ENCODE measurements at places on chromosomes 12 and 14.

DNA sequence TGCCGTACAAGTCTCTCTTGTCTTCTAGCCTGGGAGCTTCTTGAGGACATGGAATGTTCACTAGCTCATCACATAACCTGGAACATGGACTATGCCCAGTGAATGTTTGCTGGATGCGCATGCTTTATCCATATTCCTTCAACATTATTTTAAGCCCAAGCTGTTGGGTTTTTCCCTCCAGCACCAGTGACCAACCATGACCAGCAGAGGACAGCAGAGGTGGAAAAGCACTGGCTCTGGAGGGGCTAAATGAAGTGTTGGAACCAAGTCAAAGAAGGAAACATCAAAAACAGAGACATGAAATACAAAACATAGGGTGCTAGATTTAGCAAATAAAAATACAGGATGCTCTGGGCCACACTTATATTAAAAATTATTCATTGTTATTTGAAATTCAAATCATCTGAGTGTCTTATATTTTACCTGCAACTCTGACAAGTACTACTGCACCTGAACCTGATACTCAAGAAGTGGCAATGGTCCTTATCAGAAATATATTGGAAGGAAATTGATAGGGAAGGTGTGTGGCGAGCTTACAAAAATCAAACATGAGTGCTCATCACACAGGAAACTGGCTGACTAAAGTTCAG, 23.1 kb upstream of the HELB start:
- DNase-seq, result peak; percentile 44

DNA sequence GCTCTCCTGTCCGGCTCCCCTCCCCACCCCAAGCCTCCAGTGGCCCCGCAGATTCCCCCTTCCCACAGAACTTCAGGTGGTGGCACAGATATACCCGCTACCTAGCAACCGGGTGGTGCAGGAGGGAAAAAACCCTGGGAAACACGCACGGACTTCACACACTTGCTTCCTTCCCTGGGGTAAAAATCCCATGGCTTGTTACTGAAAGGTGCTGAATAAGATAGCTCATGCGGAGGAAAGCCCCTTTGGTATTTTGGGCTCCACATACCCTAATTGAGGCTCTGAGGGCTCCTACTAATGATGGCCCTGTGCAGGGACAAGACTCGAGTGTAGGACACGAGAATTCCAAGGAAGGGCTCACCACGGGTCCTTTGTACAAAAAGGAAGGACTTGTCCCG, 869 bp upstream of the RIMBP2 start:
- no peak for DNase-seq

- DNase-seq, result no peak
Observed at GRCh38 chr12:96103067-96103644, 67.8 kb upstream of the LTA4H start.

DNA sequence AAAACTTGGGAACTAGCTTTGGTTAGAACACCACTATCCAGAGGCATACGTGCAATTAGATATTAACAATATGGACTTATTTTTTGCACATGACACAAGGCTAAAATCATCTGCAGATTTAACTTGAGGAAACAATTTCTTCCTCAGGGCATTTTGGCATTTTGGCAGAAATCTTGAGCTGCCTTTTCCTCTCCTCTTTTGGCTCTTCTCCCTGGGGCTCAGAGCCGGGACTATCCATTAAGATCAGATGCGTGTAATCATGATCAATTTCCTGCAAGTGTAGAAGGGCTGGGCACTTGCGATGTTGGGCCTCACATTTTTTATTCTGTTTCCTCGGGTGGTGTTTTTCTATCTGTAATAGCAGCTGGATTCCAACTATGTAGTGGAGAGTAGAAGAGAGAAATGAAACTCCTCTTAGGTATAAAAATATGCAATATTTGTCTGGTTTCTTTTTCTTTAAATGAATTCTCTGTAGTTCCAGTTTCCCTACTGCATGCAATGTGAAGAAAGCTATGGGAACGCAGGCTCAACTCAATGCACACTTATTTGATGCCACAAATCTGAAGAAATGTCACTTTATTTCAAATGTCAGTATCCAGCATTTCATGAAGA, 1010.8 kb downstream of the FLRT2 start:
- no peak for DNase-seq

GRCh38 chr12:86275356-86275755, 19.2 kb upstream of the MGAT4C start:
- no peak for DNase-seq

GRCh38 chr14:36724162-36724561, 62.5 kb downstream of the PAX9 start:
- DNase-seq, result no peak

- DNase-seq, result no peak
Observed at GRCh38 chr12:43407816-43408645, 144.0 kb downstream of the ADAMTS20 start.

GRCh38 chr12:106648736-106649135, 65.9 kb downstream of the RFX4 start:
- DNase-seq, result no peak

DNA sequence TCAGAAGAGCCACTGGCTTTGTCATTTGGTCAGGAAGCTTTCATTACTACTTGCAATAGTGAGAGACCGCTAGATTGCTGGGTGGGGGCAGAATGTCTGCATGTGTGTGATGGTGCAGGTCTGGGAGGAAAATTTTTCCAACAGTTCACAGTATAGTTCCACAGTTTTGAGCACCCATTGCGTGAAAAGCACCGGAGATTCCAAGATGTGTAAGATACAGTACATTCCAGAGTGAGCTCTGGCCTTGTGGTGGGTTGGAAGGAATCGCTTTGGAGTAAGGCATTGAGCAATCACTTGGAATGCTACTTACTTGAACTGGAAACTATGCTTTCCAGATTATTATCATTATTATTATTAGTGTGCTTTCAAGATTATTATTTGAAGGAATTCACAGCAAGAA, 47.6 kb upstream of the FRMD6 start:
- DNase-seq, result no peak

DNA sequence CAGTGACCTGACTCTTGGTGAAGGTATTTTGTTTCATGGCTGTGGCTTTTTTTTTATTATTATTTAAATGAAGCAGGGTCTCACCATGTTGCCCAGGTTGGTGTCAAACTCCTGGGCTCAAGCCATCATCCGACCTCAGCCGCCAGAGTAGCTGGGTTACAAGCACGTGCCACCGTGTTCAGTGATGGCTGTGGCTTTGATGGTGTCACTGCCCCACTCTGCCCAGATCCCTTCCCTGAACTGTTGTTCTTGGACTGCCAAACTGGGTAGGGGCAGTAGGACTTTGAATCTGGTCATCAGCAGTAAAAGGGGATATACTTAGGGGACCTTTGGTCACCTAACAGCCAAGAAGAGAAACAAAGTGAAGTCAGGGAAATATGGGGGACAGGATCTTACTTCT, 19.4 kb downstream of the B4GALNT3 start:
- no peak for DNase-seq

- DNase-seq, result no peak
Observed at GRCh38 chr14:80637756-80638619, 303.6 kb downstream of the CEP128 start.

GRCh38 chr12:122411537-122411936, 10.9 kb downstream of the CLIP1 start:
- no peak for DNase-seq

DNA sequence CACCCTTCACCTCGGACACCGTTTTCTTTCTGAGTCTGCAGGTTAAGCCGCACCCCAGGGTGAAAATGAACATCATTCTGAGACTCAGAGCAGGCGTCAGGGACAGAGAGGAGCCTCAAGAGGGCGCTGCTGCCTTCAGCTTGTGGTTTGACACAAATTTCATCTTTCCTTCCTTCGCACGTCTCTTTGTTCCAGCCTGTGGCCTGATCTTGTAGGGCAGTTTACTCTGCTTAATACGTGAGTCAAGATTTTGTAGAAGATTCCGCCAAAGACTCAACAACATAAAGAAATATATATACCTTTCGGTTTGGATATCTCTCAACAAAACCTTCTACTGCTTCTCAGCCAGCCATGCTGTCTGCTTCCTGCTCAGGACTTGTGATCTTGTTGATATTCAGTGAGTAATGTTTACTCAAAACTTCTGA, 329.3 kb upstream of the OR4E1 start:
- peak; percentile 82 for DNase-seq

GRCh38 chr12:105224399-105224798, 11.6 kb downstream of the APPL2 start:
- no peak for DNase-seq

GRCh38 chr12:7749442-7749841, 2.3 kb upstream of the CLEC4C start:
- DNase-seq, result no peak

- DNase-seq, result no peak
Observed at GRCh38 chr12:84874125-84874824, 38.3 kb downstream of the SLC6A15 start.

- DNase-seq, result no peak
Observed at GRCh38 chr12:13436696-13437391, 240.3 kb downstream of the EMP1 start.

GRCh38 chr12:13130981-13131380, 27.5 kb upstream of the GSG1 start:
- no peak for DNase-seq

DNA sequence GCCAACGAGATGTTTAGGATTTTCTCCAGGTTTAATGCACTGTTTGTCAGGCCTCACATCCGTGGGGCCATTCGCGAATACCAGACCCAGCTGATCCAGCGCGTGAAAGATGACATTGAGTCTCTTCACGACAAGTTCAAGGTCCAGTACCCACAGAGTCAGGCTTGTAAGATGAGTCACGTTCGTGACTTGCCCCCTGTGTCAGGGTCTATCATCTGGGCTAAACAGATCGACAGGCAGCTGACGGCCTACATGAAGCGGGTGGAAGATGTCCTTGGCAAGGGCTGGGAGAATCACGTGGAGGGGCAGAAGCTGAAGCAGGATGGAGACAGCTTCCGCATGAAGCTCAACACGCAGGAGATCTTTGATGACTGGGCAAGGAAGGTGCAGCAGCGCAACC, 21.6 kb downstream of the DYNC1H1 start:
- DNase-seq, result no peak

- DNase-seq, result no peak
Observed at GRCh38 chr14:52086711-52087110, 17.9 kb upstream of the NID2 start.

GRCh38 chr14:93683226-93683625, 105.1 kb downstream of the PRIMA1 start:
- DNase-seq, result no peak

GRCh38 chr12:123966596-123966995, 6.0 kb downstream of the CCDC92 start:
- no peak for DNase-seq

DNA sequence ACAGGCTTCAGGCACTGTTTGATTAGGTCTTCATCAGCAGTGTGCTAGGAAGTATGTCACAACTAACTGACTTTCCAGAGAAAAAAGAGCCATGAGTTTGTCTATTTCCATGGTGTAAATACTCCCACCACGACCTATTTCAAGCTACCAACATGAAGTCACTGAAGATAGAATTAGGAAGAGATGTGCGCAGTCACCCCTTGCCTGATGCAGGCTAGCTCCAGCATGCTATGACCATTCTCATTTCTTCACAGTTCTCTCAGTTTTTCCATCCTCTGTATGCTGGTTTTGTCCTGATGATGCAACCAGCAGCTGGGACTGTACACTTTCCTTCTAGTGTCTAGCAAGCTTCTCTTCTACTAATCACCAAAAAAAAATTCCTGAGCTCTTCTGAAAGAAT, 191.6 kb upstream of the NUDT4 start:
- no peak for DNase-seq

DNA sequence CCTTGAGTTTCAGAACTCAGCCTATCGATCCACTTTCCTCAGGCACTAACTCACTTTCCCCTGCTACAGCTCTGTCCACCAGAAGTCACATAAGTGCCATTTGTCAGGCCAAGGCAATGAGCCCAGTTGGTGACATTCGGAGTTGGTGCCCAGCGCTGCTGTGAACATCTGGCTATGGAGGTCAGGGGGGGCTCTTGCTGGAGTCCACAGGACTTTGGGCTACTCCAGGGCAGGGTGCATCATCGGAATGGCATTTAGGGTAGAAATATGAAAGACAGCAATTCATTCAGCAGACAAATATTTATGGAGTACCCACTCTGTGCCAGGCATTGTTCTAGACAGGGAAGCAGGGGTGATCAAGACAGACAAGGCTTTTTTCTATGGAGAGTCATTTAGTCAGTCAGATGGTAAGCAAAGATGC, 1.5 kb upstream of the PPP1CC start:
- DNase-seq, result no peak

- peak; percentile 49 for DNase-seq
Observed at GRCh38 chr14:66624336-66624937, 116.5 kb downstream of the GPHN start.

DNA sequence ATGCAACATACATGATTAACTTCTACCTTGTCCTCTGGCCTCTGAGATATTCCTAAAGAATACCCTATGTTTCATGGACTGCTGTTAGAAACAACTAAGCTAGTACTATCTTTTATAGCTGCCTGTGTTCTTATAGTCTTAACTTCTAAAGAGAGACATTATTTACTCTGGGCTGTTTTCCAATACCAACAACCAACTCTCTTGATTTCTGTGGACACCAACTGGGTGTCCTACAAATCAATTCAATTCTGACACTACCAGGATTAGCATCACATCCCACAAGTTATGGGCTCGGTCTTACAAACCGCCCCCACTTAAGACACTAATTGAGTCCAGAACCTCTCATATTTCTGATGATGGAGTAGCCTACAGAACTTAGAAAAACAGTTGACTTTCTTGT, 8.3 kb downstream of the XPOT start:
- no peak for DNase-seq

- DNase-seq, result no peak
Observed at GRCh38 chr12:44581642-44582242, 294.4 kb downstream of the NELL2 start.

- no peak for DNase-seq
Observed at GRCh38 chr12:114626-115211, 48.2 kb downstream of the IQSEC3 start.

DNA sequence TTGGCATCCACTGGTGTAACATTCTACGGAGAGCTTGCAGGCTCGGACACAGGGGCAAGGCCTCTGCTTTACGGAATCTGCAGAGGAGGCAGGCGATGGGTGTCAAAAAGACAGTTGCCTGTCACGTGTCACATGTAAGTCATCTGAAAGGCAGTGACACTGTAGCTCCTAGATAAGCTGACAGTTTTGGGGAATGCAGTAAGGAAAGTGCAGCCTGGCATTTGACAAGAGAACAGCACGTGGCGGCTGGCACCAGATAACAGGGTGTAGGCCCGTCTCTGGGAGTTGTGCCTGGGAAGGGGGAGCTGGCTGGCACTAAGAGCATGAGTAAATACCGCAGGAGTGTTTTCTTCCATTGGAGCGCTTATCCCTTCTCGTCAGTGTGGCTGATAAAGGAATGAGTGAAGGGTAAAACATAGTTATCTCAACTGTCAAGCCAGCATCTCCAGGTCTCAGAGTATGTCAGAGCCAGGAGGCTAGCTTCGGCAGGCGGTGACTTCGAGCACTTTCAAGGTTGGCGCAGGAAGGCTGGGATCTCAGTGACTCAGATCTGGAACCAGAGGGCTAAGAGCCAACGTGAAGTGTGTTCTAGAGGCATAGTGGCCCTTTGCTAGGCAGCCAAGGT, 26.1 kb downstream of the ADCK1 start:
- no peak for DNase-seq

Measured in activated CD4-positive, alpha-beta T cell treated with anti-CD3 and anti-CD28 coated beads for 48 hours (primary cell).